EH (cell line): ENCODE measurements at places on chromosomes 1 and 21.

GRCh38 chr1:101566883-101567538, 330.2 kb downstream of the S1PR1 start:
- no peak for DNase-seq

DNA sequence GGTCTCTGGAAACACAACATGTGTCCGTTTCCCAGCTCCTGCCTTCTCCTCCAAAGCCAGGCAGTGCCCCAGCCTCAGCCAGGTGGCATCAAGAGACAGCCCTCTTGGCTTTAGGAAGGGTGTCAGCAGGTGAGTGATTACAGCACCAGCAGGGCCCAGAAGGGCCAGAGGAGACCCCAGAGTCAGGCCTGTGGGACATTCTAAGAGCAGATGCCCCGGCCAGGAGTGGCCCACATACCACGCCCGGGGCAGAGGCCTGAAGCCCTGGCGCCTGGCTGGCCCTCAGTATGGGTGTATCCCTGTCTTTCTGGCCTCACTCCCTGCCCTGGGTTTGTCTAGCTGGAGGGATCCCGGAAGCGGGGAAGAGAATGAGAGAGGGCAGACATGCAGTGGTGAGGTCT, 109.2 kb downstream of the CASZ1 start:
- DNase-seq = no peak

GRCh38 chr21:18522181-18522972, 118.8 kb upstream of the TMPRSS15 start:
- no peak for DNase-seq

GRCh38 chr1:20472121-20472520, 13.9 kb downstream of the CAMK2N1 start:
- DNase-seq = no peak

- DNase-seq = no peak
Observed at GRCh38 chr21:24890021-24890420, 717.3 kb downstream of the MRPL39 start.
